ENCODE measurements at places on chromosomes 7 and 10.

DNA sequence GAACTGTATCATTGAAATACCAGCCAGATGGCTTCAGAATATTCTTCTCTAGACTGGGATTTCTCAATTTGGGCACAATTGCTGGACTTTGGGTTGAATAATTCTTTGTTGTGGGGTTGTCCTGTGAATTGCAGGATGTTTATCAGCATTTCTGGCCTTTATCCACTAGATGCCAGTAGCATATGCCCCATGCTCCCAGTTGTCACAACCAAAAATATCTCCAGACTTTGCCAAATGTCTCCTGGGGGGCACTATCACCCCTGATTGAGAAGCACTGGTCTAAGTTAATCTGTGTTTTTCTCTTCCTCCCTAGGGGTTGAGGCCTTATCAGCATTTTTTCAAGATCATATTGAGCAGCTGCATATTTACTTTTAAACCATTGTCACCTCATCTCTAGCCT is 204.9 kb upstream of the SP8 start:
- DNase-seq = no peak

GRCh38 chr10:113326160-113327111 is 226.4 kb upstream of the HABP2 start:
- no peak for DNase-seq

- DNase-seq = no peak
Observed at GRCh38 chr10:13231808-13232207, 2.4 kb downstream of the UCMA start.

GRCh38 chr10:110093722-110094121 is 85.9 kb downstream of the ADD3 start:
- DNase-seq = no peak

- DNase-seq = no peak
Observed at GRCh38 chr7:1425292-1426136, 33.8 kb downstream of the MICALL2 start.

DNA sequence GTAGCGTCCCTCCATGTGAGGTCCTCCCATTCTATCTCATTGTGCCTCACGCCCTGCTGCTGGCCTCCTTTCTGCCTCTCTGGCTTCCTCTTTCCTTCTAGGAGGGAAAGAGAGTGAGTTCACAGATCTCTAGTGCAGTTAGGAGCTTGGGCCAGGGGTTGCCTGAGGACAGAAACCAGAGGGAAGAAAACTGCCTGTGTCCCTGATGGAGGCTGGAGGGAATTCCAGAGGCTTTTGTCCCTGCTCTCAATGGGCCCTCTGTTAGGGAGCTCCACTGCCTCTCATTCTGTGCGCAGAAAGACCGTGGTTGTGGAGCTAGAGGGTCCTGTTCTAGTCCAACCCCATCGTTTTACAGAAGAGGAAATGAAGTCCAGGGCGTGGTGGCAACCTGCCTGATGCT is 4.6 kb downstream of the MARVELD1 start:
- no peak for DNase-seq

- no peak for DNase-seq
Observed at GRCh38 chr7:157796846-157797245, 460.0 kb downstream of the DNAJB6 start.

- no peak for DNase-seq
Observed at GRCh38 chr7:2529161-2530070, 9.8 kb downstream of the LFNG start.

GRCh38 chr7:106747804-106748203 is 86.8 kb upstream of the CCDC71L start:
- no peak for DNase-seq

GRCh38 chr10:17144757-17145156 is 15.1 kb upstream of the CUBN start:
- DNase-seq = peak; percentile 3

DNA sequence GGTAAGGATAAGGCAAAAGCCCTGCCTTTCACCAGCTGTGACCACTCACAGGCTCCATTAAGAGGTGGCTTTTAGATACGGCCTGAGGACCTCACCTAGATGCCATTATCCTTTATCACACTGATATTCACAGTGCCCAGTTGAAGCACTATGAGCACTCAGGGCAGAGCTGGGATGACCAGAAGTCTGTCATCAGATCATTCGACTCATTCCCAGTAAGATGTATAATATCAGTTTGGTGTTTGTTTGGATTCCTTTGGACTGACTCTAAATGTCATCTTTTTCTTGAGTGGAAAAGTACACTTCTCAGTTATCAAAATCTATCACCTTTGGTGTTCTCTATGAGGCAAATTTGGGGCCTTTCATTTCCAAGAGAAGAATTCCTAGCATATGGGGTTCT is 18.7 kb downstream of the CCDC136 start:
- DNase-seq = no peak

- DNase-seq = no peak
Observed at GRCh38 chr10:71952745-71953144, 11.4 kb upstream of the CHST3 start.

- DNase-seq = no peak
Observed at GRCh38 chr7:127997226-127997922, 33.9 kb downstream of the LRRC4 start.

GRCh38 chr10:103845972-103846371 is 9.4 kb downstream of the SH3PXD2A start:
- no peak for DNase-seq

GRCh38 chr10:124698545-124699469 is 45.4 kb downstream of the FAM53B start:
- no peak for DNase-seq
